ENCODE measurements at places on chromosomes 16 and 17.

GRCh38 chr17:5511401-5512225 lies 25.2 kb downstream of the MIS12 start:
- DNase-seq: peak; percentile 70

DNA sequence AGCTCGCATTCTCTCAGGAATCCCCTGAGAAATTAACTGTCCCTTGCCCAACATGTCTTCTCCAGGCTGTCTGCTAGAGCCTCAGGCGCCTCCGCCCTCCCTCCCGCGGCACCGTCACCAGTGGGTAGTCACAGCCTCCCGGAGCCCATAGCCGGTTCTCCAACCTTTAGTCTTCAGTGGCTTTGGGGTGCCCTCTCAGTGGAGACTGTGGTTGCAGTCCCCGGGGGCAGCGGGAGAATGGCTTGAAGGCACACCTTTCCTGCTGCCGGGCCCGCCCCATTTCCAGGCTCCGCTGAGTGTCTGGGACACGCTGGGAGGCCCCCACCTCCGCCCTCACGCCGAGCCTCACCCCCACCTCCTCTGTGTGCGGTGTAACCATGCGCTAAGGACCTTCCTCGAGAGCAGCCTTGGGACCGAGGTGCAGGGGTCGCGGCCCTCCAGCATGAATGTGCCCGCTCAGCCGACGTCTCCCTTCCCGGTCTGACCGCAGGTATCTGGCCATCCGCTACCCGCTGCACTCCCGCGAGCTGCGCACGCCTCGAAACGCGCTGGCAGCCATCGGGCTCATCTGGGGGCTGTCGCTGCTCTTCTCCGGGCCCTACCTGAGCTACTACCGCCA lies 1.7 kb downstream of the GALR2 start:
- DNase-seq: no peak

DNA sequence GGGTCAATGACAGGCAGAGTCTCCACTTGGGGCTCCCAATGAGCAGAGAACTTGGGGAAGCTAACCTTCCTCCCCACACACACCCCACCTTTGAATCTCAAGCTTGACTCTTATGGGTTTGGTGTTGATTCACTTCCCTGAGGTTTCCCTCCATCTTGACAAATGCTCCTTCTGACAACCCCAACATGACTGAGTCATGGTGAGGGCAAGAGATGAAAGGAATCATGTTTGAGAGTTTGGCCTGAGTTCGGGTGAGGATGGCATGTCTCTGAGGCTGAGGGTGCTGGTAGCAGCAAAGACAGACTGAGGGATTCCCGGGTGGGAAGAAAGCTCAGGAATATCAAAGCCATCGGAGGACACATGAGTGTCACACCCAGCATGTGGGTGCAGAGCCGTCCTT lies 18.7 kb downstream of the KRT9 start:
- DNase-seq: no peak

DNA sequence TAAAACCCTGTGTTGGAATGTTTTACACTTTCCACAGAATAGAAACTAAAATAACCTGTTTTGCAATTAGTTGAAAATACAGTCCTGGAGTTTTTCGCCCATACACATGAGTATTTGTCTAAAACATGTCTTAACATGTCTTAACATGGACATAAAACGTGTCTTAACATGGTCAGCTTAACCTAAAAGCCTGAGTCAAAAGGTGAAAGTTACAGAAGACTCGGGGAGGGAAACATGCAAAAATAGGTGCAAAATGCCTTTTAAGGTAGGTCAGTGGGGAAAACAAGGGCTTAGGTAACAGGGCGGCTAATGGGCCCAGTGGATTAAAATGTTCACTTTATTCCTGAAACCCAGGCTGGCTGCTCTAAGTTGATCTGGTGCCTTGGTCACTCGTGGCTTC lies 56.1 kb upstream of the RBL2 start:
- DNase-seq: no peak

DNA sequence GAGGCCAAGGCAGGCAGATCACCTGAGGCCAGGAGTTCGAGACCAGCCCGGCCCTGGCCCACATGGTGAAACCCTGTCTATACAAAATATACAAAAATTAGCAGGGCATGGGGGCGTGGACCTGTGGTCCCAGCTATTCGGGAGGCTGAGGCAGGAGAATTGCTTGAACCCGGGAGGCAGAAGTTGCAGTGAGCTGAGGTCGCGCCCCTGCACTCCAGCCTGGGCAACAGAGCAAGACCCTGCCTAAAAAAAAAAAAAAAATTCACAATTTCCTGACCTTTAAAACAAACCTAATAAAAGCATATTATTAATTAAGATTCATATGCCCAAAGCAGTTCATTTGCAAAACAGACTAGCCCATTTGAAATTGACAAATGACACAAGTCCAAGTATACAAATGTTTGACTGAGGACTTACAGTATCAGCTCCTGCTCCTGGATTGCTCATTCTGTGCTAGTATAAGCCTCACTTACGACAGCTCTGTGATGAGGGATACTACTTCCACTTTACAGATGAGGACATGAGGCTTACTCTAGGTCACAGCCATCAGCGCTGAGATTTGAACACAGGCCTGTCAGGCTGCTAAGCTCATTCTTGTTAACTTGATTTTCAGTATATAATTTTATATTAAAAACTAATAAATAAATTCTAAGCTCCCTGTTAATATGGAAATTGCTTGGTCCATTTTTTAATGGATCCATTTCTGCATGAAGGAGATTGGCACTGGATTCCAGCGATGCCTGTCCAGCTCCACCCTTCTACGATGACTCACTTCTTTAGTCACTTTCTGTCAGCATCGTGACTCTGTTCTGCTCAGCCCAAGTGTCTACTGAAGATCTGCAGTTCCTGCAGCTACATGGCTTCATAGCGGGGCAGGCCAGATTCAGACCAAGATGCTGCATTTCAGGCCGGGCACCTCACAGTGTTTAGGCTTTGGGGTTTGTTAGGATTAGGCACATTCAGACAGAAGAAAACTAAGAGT lies 88.2 kb downstream of the WDR59 start:
- no peak for DNase-seq

DNA sequence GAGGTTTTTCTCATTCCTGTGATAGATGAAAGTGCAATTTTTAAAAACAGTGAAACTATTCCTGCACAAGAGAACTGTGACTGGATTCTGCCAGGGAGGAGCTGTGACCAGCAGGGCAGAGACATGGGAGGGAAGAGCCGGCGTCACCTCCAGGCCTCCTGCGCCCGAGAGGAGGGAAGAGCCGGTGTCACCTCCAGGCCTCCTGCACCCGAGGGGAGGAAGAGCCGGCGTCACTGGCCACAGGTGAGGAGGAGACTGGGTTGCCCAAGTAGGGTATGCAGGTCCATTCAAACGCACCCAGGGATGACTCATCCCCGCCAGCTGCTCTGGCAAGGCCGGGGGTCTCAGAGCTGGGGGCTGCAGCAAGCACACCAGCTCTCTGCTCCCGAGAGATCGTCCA lies 56.7 kb downstream of the METRNL start:
- DNase-seq: no peak

- no peak for DNase-seq
These were observed 510.3 kb upstream of the ZFHX3 start for GRCh38 chr16:73558219-73558618.

DNA sequence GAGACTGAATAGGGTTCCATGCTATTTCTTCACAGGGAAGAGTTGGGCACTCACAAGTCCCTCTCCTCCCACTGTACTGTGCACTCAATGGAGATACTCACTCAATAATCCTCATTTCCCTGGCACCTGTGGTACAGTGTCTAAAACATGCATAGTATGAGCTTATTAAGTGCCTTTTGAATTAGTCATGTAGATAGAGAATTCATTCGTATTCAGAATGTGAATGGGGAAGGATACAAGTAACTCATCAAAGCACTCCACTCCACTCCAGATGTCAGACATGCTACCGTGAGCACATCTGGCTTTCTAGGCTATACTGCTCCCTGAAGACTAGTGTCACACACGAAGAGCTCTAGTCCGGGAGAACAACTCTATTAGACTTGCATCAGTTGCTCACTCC lies 6.3 kb downstream of the C17orf75 start:
- DNase-seq: no peak

GRCh38 chr16:12721841-12722421 lies 81.8 kb downstream of the CPPED1 start:
- no peak for DNase-seq

DNA sequence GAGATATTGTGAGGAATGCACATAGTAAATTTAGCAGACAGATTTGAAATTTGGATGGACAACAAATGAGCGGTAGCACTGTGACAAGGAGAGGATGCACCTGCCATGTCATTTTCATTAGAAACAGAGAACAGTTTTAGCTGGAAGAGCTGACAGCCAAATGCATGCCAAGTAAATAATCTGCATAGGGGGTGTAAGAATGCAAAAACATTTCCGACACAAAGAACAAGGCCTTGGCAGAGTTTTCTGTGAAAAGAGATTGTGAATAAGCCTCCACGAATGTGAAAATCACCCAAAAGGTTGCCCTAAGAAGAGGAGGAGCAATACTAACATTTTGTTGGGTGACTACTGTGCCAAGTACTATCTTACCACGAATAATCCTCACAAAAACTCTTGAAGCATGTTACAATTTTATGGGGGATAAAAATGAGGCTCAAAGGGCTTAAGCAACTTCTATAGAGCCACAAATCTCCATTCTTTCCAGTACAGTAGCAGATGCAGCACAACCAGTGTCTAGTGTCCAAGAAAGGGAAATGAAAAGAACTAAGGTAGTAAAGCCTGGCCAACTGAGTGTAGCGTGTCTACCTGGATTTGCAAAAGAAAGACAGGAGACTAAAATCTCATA lies 28.3 kb downstream of the TMEM100 start:
- DNase-seq: no peak

GRCh38 chr16:67015313-67015731 lies 13.6 kb upstream of the CBFB start:
- peak; percentile 23 for DNase-seq

DNA sequence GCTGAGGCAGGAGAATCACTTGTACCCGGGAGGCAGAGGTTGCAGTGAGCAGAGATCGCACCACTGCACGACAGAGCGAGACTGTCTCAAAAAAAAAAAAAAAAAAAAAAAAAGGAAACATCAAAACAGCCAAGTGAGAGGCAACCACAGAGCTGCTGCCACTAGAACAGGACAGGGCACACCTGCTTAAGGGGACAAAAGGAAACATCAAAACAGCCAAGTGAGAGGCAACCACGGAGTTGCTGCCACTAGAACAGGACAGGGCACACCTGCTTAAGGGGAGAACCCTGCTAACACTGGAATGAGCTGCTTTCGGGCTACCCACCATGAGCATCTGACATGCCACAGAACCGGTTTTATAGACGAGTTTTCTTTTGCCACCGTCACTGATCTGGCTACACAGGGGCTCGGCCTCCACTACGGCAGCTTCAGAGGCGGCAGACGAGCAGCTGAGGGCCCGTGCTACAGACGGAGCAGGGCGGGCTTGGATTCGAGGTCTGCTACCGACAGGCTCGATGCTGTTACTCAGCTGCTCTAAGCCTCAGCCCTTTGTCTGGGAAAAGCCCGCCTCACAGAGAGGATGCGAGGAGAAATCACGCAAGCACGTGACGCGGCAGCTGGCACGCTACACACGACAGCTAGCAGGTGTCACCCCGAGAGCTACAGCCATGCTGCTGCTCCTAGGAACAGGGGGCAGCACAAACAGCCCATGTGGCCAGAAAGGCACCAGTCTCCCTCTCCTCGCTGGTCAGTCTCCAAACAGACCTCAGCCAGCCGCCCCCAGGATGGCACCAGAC lies 2.0 kb downstream of the P4HB start:
- no peak for DNase-seq

DNA sequence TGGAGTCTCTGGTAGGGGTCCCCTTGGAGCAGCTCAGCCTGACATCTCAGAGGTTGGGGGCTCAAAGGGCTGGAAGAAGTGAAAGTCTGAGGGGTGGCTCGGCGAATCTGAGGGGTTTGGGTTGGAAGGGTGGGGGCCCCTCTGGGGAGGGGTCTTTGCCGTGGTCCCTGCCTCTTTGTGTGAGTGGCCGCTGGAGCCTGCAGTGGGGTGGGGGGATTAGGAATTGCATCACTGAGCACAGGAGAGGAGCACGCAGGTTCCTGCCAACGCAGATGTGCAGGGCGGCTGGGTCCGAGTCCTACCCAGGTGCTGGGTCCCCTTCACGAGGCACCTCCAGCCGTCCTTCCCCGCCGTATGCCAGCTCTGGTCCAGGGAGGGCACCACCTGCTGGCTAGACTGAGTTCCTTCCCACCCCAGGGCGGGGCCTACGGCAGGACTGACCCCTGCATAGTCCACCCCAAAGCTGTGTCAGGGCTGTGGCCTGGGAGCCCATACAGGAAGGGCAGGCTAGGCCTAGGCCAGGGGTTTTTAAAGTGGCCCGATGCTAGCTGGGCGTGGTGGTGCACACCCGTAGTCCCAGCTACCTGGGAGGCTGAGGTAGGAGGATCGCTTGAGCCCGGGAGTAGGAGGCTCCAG lies 9.9 kb downstream of the FMNL1 start:
- DNase-seq: peak; percentile 54

DNA sequence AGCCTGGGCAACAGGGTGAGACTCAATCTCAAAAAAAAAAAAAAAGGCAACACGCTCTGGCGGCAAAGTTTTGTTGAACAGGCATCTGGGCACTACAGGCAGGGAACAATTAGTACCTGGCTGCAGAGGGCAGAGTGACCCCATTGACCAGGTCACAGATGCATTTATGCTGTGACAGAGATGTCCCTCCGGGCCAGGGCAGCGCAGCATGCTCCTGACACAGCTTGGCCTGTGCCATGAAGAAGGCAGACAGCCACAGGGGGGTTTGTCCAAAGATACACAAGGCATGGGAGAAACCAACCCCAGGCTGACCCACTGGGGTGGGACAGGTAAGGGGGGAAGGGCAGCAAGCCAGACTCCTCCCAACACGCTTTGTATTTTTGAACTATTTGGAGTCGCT lies 7.7 kb upstream of the SRRM2 start:
- DNase-seq: no peak

- DNase-seq: no peak
These were observed 34.2 kb downstream of the CD300LF start for GRCh38 chr17:74678541-74678940.

- DNase-seq: no peak
These were observed 54.5 kb downstream of the PAFAH1B1 start for GRCh38 chr17:2647957-2648356.

GRCh38 chr16:73011926-73012325 lies 36.0 kb downstream of the ZFHX3 start:
- DNase-seq: no peak

DNA sequence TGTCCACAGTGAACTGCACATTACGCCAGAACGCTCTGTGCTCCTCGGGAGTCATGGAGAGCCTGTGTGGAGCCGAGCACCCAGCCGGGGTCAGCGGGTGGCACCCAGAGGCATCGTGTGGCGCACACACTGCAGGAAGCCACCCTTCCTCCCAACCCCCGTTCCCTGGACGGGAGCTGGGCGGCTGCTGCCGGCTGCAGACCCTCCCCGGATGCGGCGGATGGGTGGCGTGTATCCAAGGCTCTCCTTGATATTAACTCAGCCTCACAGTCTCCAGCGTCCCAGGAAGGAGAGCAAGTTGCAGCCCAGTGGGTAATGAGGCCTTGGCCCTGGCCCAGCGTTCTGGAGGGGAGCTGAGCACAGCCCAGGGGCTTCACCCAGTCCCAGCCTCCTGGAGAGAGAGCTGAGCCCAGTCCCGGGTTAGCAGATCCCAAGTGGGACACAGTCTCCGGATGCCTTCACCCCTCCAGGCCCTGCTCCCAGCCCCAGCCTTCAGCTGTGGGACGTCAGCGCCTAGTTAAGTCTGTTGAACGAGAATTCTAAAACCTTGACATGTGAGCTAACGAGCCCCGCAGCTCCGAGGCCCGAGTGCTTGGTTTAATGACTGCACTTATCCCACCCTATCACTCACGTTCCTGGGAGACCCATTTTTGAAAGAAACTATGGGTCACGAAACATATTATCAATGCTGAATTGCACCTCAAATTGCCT lies 86.6 kb downstream of the TBC1D16 start:
- DNase-seq: no peak

- no peak for DNase-seq
These were observed 43.2 kb upstream of the PVALEF start for GRCh38 chr17:81121841-81122733.

All from hematopoietic multipotent progenitor cell treated with erythropoietin and hydrocortisone succinate and interleukin-3 and kit ligand, for 4 days (in vitro differentiated cells).